Caco-2 (cell line): ENCODE measurements at places on chromosomes 2 and 18. TPM values are rescaled to one million over a fixed set of nuclear protein-coding genes. Genes with fewer than 3 reads are reported as not detected.

The DAW1 gene
- total RNA-seq = 5.4 and 6.6 TPM in 2 replicates

The ALPP gene
- 4.9 and 5.8 TPM in 2 replicates for total RNA-seq

- no peak overlapping the region for H3K4me3 ChIP-seq
- no peaks in the 10 kb centered on the region for H3K36me3 ChIP-seq
- no peaks in the 10 kb centered on the region for H3K27me3 ChIP-seq
- no peak overlapping the region for H3K27ac ChIP-seq
- DNase-seq = no peak
- no peaks in the 10 kb centered on the region for H3K4me1 ChIP-seq
Observed at GRCh38 chr2:80113399-80113798, 191.2 kb downstream of the LRRTM1 start.

GRCh38 chr2:71073475-71073874 is 5.0 kb downstream of the NAGK start:
- H3K27me3 ChIP-seq = no peaks in the 10 kb centered on the region
- no peak overlapping the region for H3K4me3 ChIP-seq
- no peak for DNase-seq

- no peak overlapping the region for H3K27ac ChIP-seq
- no peak overlapping the region for H3K4me3 ChIP-seq
- H3K27me3 ChIP-seq = no peaks in the 10 kb centered on the region
- no peaks in the 10 kb centered on the region for H3K4me1 ChIP-seq
Observed at GRCh38 chr2:107984707-107985106, 1.6 kb upstream of the SLC5A7 start.

GRCh38 chr2:233252227-233252626 is 754 bp downstream of the ATG16L1 start:
- DNase-seq = no peak
- peak overlapping the region; percentile 42 for H3K27ac ChIP-seq
- no peaks in the 10 kb centered on the region for H3K27me3 ChIP-seq
- H3K4me3 ChIP-seq = peak overlapping the region; percentile 94

- H3K4me1 ChIP-seq = no peaks in the 10 kb centered on the region
- H3K27ac ChIP-seq = no peak overlapping the region
- H3K36me3 ChIP-seq = no peaks in the 10 kb centered on the region
- no peak overlapping the region for H3K4me3 ChIP-seq
Observed at GRCh38 chr2:163182764-163183354, 344.3 kb upstream of the KCNH7 start.

DNA sequence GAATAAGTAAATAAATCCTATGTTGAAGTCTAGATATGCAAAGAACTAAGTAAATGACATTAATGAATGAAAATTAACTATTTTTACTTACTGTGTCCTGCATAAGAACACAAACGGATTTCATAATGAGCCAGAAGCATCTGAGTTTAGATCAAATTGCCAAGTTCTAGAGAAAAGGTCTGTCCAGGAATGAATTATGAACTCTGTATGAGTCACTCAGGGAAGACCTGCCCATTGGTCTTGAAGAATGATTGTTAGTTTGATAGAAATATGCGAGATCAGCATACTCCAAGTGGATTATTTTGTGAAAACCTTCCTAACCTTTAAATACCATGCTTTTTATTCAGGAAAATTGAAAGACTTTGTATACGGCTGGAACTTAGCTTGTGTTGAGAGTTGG is 189.5 kb downstream of the DOK6 start:
- DNase-seq = no peak
- H3K27ac ChIP-seq = no peak overlapping the region
- H3K27me3 ChIP-seq = no peaks in the 10 kb centered on the region
- H3K4me1 ChIP-seq = no peaks in the 10 kb centered on the region
- H3K4me3 ChIP-seq = no peak overlapping the region
- H3K36me3 ChIP-seq = no peaks in the 10 kb centered on the region

GRCh38 chr2:225422145-225422544 is 22.6 kb downstream of the NYAP2 start:
- no peaks in the 10 kb centered on the region for H3K27me3 ChIP-seq
- no peaks in the 10 kb centered on the region for H3K4me1 ChIP-seq
- no peak overlapping the region for H3K27ac ChIP-seq
- H3K4me3 ChIP-seq = no peak overlapping the region
